CMK (cell line): ENCODE measurements at places on chromosomes 7 and 10.
A peak's percentile ranks its signal among the peaks of the same experiment; 100 is the strongest.

- no peak for DNase-seq
Measured at GRCh38 chr10:116690356-116691322, 51.7 kb downstream of the HSPA12A start.

GRCh38 chr10:57972783-57973182 is 294.9 kb downstream of the IPMK start:
- DNase-seq: no peak

DNA sequence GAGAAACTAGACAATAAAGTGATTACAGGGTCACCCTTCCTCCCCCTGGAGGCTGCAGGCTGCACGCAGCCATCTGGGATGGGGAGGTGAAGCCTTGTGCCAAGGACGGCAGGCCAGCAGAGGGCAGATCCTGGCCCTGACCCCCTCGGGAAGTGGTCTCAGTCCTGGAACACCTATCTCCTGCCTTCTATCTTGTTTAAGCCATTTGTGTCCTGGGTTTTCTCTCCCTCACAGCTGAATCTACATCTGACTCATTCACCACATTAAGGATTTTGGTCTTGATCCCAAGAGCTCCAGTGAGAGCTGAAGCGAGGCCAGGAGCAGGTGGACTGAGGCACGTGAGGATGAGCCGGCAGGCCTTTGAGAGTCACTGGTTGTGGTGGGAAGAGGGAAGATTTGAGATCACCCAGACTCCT is 16.4 kb upstream of the PARP12 start:
- no peak for DNase-seq

- DNase-seq: peak; percentile 78
Measured at GRCh38 chr10:124641282-124642087, 102.7 kb downstream of the FAM53B start.

GRCh38 chr10:133276435-133277201 is at the start of gene ADAM8:
TSS of gene ADAM8 (minus strand) at chr10:133276868. CDS start at chr10:133276817, 51 bp downstream.
- no peak for DNase-seq

GRCh38 chr10:60537697-60538096 is 148.0 kb upstream of the ANK3 start:
- DNase-seq: no peak

DNA sequence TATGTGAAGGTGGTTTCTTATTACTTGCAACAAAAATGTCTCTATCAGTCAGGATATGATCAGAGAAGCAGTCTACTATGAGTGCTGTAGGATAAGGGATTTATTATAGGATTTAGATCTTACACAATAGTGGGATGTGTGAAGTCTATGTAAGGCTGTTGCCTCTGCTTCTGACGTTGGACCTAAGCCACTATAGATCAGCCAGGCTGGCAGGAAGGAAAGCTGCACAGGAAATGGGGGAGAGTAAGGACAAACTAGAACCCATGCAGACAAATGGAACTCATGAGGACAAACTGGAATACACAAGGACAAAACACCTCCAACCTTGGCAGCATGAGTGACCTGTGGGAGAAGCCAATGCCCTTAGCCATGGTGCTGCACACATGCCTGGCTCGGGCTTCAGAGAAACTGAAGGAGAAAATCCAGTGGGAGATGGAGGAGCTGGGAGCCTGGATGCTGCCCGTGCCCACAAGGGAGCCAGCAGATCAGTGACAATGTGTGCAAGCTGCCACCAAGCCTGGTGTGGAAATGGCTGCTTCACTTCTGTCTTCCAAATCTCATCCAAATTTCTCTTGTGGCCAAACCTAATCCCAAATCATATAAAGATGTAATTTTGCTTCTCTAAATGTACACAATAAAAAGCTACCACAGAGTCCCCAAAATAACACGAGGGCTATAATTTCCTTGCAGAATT is 147.0 kb upstream of the PCGF5 start:
- no peak for DNase-seq

GRCh38 chr7:22137466-22137865 is 191.8 kb upstream of the CDCA7L start:
- DNase-seq: no peak

- no peak for DNase-seq
Measured at GRCh38 chr7:2943851-2944601, 99.6 kb downstream of the CARD11 start.

DNA sequence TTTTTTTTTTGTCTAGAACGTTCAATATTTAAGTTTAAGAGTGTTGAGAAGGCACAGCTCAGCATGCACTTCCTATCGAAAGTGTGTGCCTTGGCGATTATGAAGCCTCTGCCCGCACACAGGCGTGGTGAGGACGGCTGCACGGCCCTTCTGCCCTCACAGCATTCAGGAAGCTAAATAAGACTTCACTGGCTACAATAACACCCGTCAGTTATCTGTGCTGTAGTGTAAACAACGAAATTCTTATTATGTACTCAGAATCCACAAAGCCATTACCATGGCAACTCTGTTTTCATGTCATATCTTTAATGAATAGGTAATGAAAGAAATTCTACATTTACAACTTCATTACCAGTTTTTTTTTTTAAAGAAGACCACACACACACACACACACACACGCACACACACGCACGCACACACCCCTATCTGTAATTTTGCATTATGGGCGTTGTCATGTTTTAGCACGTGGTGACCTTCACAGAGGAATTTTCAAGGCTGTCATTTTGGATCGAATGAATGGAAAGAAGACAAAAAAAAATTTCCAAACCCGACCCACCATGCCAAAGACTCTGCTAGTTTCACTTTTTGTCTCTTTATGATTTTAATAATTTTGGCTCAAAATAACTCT is 254.8 kb upstream of the CTBP2 start:
- peak; percentile 25 for DNase-seq

GRCh38 chr7:7533831-7534430 is 1.7 kb downstream of the COL28A1 start:
- DNase-seq: no peak

DNA sequence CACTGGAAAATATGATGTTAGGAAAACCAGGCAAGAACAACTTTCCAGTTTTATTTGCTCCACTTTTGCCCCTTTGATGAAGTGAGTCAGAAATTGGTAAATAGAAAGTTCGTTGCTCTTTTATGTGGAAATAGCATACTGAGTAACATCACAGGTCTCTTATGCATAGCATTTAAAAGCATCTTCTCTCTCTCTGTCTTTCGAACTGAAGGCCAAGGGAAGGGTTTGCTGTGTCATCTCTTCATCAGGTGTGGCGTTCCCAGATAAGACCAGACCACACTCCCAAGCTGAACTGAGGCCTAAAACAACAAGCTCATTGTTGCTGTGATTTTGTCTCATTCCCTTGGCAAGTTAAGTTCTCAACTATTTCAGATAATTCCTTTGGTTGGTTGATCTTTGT is 131.8 kb upstream of the GRB10 start:
- DNase-seq: no peak

DNA sequence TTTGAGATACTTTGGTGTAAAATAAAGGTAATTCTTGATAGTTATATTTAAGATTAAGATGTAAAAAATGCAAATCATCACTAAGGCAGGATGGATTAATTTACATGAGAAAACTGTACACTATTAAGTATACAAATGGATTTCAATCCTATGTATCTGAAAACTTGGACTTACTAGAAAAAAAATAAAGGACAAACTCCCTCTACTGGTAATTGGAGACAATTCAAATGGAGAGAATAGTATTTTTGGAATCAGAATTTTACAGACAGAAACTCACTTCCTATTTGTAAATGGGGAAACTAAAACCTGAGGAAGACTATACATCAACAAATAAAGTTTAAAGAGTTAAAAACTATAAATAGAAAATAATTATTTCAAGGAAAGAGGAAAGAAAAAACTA is 62.6 kb downstream of the CUL2 start:
- no peak for DNase-seq

DNA sequence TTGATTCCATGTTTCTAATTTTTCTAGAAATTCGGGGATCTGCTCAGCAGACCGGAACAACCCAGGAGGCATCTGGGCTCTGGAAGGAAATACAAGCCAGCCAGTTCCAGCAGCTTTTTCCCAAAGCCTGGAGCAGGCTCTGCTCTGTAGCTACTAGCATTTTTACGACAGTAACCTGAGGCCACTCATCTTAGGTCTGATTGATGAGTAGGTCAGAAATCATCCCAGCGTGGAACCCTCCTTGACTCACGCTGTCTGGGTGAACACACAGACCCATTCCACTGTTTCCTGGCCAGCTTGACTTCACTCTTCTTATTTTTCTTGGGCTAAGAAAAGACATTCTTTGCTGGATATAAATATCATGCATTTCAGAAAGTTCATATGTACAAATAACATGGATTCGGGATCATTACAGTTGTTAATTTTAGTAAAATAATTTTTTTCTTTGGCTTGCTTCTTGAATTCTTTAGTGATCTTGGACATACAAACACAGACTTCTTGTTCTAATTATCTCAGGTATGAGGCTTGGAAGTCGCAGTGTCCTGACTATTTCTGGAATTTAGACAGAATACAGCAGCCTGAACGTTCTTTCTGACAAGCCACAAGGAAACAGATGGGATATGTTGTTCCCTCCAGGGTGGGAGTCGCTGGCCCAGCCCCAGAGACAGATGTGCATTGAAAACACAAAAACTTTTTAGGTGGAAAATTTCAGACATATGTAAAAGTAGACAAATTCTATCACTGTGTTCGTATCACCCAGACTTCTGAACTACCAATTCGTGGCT is 54.6 kb upstream of the PITRM1 start:
- no peak for DNase-seq

- no peak for DNase-seq
Measured at GRCh38 chr10:102485093-102485784, 17.3 kb downstream of the ACTR1A start.

- DNase-seq: no peak
Measured at GRCh38 chr10:132270721-132271457, 36.9 kb downstream of the STK32C start.

- no peak for DNase-seq
Measured at GRCh38 chr10:5828725-5829124, 15.5 kb upstream of the GDI2 start.

DNA sequence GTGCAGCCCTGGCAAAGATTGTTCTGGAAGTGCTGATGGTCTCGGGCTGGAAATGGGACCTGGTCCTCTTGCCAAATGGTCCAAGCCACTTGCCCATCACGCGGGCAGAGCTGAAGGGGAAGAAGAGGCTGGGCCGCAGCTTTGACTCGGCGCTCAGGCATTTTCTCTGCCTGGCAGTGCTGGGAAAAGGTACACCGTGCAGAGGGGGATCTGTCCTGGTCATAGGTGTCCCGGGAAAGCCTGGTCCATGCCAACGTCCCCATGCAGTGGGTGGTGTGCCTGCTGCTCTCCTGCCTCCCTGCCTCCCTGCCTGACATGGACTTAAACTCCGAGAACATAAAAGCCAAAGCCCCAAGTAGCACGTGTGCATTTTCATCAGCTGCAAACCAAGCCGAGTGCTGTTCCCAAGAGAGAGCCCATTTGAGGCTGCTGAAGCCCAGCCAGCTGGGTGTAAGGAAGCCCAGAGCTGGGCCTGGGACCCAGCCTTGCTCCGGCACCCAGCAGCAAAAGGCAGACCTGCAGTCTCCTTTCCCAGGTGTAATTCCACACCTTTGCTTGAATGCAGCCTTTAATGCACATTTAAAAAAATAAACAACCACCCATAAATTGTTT is 72.7 kb downstream of the TCERG1L start:
- DNase-seq: no peak

GRCh38 chr7:65216469-65216868 is 157.2 kb upstream of the ZNF92 start:
- DNase-seq: no peak

GRCh38 chr7:158140538-158141220 is 446.9 kb downstream of the PTPRN2 start:
- no peak for DNase-seq

- DNase-seq: no peak
Measured at GRCh38 chr10:94156453-94156852, 162.7 kb downstream of the PLCE1 start.

DNA sequence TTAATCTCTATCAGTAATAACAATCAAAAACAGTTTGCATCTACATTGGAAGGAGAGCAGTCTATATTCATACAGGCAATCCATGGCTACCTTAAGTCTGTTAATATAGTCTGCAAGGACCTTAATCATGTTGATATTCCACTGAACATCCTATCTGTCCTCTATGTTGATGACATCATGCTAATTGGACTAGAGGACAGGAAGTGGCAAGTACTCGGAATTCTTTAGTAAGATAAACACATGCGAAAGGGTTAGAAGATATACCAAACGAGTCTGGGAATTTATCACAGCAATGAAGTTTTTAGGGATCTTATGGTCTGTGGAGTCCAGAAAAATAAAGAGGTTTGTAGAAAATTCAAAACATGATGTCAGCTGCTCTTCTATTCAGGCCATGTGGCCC is 11.3 kb upstream of the SAMD9L start:
- DNase-seq: no peak

GRCh38 chr7:11343818-11344413 is 370.2 kb downstream of the PHF14 start:
- DNase-seq: peak; percentile 2

DNA sequence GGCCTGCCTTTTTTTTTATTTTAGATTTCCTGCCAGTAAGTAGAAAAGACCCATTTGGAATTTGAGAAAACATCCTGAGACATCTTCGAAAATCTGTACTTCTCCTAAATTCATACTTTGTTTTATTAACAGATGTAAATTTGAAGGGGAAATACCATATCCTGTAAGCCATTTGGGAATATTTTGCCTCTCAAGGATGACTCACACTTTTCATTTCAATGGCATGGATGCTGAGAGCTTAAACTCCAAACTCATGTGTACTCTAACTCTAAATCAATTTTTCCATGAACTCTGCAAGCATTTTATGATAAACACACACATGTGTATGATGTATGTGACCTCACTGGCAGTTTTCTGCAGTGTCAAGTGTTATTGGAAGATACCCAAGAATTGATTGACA is 89.0 kb downstream of the SEMA3A start:
- no peak for DNase-seq
